ENCODE measurements at places on chromosomes 3 and 15. TPM values are rescaled to one million over a fixed set of nuclear protein-coding genes. Genes with fewer than 3 reads are reported as not detected.

- peak; percentile 54 for DNase-seq
Measured at GRCh38 chr15:34436956-34437442, 609 bp downstream of the GOLGA8A start.

GRCh38 chr3:15272426-15273196 is 59.8 kb downstream of the SH3BP5 start:
- no peak for DNase-seq

DNA sequence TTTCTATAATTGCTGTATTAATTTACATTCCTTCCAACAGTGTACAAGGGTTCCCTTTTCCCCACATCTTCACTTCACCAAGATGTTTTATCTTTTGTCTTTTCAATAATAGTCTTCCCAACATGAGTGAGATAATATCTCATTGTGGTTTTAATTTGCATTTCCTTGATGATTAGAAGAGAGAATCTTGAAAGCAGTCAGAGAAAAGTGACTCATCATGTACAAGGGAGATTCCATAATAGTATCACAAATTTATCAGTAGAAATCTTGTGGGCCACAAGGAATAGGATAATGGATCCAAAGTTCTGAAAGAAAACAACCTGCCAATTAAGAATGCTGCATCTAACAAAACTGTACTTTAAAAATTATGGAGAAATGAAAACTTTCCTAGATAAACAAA is 189.3 kb downstream of the NECTIN3 start:
- DNase-seq: no peak

DNA sequence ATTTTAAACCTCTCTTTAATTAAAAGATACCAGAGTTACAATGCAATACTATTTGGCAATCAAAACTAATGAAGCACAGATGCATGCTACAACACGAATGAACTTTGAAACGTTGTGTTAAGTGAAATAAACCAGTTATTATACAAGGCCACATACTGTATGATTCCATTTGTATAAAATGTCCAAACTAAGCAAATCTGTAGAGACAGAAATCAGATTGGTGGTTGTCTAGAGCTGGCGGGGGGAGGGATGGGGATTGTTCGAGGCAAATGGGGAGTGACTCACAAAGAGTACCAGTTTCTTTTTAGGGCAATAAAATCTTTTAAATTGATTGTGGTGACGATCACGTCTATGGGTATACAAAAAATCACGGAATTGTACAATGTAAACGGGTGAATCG is 677.0 kb downstream of the NTRK3 start:
- DNase-seq: no peak

The WDR49 gene
- 0.53 TPM for total RNA-seq

- no peak for DNase-seq
Measured at GRCh38 chr3:87127281-87127680, 99.8 kb upstream of the CHMP2B start.

GRCh38 chr3:137264071-137264820 is 306.5 kb downstream of the IL20RB start:
- DNase-seq: no peak

DNA sequence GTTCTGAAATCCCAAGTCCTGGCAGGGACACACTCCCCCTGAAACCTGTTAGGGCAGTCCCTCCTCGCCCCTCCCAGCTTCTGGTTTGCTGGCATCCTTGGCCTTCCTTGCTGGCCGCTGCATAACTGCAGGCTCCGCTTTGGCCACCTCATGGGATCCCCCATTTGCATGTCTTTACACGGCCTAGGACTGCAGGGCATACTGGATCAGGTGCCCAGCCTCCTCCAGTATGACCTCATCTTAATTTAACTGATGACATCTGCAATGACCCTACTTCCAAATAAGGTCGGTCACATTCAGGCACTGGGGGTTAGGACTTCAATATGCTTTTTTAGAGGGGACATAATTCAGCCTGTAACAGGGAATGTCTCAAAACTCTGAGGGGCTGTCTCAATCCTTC is 173.3 kb downstream of the RAB11A start:
- DNase-seq: no peak

- no peak for DNase-seq
Measured at GRCh38 chr3:130516645-130517512, at the start of gene COL6A6. Gene COL6A6 (plus strand): TSS chr3:130517177. CDS start chr3:130560365, 43,188 bp downstream.

The ADGRG7 gene
- not detected for total RNA-seq

DNA sequence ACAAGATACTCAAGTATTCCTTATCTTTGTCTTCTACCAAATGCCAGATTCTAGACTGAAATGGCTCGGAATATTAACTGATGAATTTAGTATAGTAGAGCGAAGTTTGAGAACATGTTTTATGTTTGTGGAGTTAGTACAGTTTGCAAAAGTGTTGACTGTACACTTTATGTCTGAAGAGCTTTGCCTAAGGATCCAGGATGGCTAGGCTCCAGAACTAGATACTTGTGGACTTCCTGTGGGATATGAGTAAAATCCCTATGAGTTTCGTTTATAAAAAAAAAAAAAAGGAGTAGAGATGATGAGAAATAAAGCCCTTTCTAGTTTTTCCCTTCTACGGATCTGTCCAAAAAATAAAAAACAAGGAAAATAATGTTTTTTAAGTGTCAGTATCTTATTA is 96.7 kb downstream of the TP63 start:
- no peak for DNase-seq

GRCh38 chr3:113428581-113428980 is 12.7 kb downstream of the CFAP44 start:
- DNase-seq: no peak

GRCh38 chr3:129855832-129856419 is 37.6 kb downstream of the TMCC1 start:
- no peak for DNase-seq

The SCAANT1 gene
- total RNA-seq: not detected

The IL20RB gene
- 1.5 TPM for total RNA-seq

DNA sequence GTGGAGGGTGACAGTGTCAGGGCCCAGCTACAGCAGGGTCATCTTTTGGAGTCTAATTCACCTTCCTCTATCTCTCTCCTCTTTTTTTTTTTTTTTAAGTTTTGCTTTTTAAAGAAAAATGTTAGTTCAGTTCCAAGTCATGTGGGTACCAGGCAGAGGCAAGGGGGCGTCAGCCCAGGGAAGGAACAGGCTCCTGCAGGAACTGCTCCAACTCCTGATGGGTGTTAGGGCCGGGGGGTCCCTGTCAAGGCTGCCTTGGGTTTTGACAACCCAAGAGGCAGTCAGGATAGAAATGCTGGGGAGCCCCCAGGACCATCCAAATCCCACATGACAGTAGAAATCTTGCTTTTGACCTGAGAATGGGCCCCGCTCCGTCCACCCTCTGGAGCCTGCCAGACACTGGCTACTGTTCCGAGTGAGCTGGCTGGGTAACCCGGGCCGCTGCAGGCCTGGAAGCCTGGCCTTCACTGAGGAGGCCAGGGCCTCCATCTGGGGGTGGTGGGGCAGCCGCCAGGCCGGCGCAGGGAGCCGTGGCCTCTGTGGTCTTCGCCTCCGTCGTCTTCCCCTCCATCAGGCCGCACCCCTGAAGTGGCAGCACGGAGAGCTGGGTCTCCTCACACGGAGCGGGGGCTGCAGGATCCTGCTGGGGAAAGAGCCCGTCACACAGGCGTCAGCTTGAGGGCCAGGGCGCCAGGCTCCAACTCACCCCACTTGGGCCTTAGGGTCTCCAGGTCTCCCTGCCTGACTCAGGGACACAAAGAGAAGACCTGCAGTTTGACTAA is 24.2 kb downstream of the RNU5B-1 start:
- DNase-seq: no peak

DNA sequence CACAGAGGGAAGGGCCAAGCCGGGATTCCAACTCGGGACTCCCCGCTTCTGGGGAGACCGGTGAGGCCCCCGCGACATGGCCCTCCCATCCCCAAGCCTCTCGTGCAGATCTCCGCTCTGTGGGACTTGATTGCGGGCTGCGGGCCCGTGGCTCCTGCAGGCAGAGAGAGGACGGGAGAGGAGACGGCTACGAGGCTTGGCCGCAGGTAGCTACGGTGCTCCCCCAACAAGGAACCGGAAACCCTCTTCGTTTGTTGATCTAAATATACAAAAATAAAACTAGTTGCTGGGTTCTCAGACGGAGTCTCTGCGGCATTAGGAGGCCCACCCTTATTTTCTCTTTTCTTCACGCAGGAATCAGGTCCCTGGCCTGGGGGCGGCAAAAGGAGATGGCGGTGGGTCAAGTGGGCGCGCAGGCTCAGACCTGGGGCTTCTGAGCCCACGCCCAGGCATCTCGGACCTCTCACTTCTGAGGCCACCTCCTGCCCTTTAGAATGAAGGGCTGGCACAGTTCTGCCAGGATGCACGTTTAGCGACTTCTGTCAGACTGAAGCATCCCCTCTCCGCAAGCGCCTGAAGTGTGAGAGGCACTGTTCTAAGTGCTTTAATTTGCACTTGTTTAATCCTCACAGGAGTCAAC is 10.9 kb downstream of the GNB5 start:
- peak; percentile 79 for DNase-seq

- no peak for DNase-seq
Measured at GRCh38 chr3:57586778-57587177, 10.4 kb downstream of the ARF4 start.

The LIPH gene
- not detected for total RNA-seq

The MGLL gene
- total RNA-seq: 4.8 TPM

DNA sequence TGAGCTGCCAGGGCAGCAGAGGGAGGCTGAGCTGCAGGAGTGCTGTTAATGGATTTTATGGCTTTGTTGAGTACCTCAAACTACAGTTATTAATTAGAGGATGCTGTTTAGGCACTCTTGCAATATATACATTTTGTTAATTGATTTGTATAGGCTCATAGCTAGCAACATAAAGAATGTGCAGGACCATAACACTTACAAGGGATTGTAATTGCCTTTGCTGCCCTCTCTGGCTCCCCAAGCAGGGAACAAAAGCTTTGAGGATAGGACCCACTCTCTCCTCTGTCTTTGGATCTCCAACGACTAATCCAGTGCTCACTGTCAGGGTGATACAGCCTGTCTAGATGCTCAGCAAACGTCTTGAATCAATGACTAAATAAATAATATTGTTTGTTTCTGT is 1.2 kb upstream of the CLSTN2 start:
- no peak for DNase-seq

GRCh38 chr3:53776494-53777101 is 69.6 kb downstream of the CHDH start:
- no peak for DNase-seq

Measured in CD4-positive, alpha-beta memory T cell (primary cell).